ENCODE measurements at places on chromosomes 12 and 14.
A peak's percentile ranks its signal among the peaks of the same experiment; 100 is the strongest.

GRCh38 chr12:94819011-94819410 is 168.7 kb upstream of the TMCC3 start:
- DNase-seq, result no peak

- DNase-seq, result no peak
Measured at GRCh38 chr14:71533390-71533789, 398.8 kb upstream of the RGS6 start.

DNA sequence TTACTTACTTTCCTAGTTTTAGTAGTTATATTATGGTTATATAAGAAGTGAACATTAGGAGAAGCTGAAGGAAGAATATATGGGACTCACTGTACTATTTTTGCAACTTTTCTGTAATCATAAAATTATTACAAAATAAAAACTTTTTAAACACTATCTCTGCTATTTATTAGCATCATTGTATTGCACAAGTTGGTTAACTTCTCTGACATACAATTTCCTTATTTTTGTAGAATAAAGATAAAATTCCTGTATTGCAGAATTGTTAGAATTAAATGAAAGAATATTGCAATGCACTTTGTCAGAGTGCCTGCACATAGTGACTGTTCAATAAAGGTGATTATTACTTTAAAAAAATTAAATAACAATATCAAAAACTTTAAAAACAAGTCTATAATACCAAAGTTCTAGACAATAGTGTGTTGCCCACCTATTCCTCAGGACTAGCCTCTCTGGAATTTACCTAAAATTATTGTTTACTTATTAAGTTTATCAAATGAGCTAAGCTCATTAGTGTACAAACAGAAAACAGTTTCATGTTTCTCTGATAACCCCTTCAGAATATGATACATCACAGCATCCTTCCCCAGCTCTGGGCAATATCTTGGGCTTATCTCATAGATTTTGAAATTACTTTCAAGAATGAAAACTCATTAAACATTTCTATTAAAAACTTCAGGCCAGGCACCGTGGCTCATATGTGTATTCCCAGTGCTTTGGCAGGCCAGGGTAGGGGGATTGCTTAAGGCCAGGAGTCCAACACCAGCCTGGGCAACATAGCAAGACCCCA is 77.4 kb upstream of the TMPO start:
- DNase-seq, result no peak

- no peak for DNase-seq
Measured at GRCh38 chr14:74333909-74334308, 14.4 kb upstream of the VRTN start.

- DNase-seq, result peak; percentile 14
Measured at GRCh38 chr12:54997929-54998522, 13.5 kb upstream of the TESPA1 start.

GRCh38 chr14:58865514-58866281 is 227.9 kb downstream of the DACT1 start:
- DNase-seq, result no peak

DNA sequence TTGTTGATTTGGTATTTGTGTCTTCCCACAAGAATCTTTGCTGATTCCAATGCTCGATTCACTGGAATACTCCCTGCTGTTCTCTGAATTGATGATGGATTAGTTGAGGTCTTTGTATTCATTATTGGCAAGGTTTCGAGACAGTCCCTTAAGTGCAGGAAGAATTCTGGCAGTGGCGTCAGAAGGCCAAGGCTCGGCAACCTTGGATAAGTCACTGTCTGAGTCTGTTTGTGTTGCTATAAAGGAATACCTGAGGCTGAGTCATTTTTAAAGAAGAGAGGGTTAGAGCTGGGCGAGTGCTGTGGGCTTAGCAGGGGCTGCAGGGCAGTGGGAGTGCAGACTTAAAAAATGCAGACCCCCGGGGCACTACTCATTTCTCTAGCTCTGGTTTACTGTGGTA is 56.9 kb downstream of the CHST11 start:
- DNase-seq, result no peak

GRCh38 chr14:92665661-92666110 is 82.7 kb downstream of the LGMN start:
- no peak for DNase-seq

GRCh38 chr12:82529101-82529500 is 157.6 kb upstream of the TMTC2 start:
- no peak for DNase-seq

DNA sequence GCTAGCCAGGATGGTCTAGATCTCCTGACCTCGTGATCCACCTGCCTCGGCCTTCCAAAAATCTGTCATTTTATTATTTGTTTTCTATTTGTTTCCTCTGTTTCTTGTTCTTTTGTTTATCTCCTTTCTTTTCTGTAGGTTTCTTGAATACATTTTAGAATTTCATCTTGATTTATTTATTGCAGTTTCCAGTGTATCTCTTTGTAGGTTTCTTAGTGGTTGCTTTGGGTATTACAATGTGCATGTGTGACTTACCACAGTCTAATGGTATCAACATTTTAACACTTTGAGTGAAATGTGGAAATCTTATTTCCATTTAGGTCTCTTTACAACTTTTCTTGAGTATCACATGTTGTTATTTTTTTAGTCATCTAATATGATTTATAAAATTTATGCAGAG is 29.9 kb upstream of the MUCL1 start:
- no peak for DNase-seq

DNA sequence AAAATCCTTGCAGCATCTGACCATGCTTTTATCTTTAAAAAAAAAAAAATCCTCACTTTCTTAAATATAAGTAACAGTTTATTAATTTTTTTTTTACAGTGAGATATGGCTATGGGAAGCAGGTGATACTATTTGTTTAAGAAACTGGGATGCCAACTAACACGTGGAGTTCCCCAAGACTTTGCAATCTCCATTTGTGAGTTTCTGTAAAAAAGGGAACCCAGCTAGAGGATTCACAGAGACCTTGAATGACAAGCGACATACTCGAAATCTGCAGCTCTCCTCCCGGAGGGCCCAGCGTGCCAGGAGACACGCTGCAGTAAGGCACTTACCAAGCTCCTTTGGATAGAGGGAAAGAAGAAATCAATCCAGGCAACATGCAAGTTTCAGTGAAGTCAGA is 30.1 kb downstream of the SLC15A4 start:
- DNase-seq, result no peak

- no peak for DNase-seq
Measured at GRCh38 chr12:22333186-22333712, 1.3 kb downstream of the ST8SIA1 start.

DNA sequence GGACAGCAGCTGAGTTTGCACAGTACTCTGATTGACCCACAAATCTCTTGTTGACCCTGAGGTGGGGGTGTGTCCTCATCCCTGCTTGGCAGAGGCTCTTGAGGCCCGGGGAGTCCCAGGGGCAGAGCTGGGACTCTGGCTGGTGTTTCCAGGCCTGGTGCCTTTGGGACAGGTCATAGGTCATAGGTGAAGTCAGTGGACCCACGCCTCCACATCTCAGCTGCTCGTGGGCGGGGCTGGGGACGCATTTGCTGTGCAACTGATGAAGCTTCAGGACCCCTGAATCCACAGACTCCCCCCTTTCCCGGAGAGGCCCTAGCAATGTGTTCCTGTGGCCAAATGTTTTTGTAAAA is 408 bp upstream of the CACNA2D4 start:
- DNase-seq, result no peak

DNA sequence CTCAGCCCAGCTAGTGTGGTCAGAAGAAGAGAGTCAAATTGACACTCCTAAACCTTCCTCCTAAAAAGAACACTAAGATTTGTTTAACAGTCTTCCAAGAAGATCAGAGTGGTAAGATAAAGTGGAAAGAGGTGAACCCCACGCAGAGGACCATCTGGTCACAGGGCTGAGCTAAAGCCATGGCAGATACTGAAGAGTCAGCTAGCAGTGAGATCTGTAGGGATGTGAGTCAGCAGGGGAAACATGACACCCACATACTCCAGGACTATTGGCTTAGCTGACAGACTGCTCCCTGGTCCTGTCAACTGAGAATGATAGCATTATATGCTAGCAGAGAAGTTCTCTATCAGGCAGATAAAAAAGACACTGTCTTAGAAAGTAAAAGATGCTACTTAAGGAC is 269.4 kb upstream of the ALG10 start:
- no peak for DNase-seq

GRCh38 chr12:52203079-52203921 is 11.5 kb upstream of the KRT80 start:
- DNase-seq, result peak; percentile 27

GRCh38 chr14:93163564-93163963 is 21.1 kb downstream of the MOAP1 start:
- DNase-seq, result no peak

DNA sequence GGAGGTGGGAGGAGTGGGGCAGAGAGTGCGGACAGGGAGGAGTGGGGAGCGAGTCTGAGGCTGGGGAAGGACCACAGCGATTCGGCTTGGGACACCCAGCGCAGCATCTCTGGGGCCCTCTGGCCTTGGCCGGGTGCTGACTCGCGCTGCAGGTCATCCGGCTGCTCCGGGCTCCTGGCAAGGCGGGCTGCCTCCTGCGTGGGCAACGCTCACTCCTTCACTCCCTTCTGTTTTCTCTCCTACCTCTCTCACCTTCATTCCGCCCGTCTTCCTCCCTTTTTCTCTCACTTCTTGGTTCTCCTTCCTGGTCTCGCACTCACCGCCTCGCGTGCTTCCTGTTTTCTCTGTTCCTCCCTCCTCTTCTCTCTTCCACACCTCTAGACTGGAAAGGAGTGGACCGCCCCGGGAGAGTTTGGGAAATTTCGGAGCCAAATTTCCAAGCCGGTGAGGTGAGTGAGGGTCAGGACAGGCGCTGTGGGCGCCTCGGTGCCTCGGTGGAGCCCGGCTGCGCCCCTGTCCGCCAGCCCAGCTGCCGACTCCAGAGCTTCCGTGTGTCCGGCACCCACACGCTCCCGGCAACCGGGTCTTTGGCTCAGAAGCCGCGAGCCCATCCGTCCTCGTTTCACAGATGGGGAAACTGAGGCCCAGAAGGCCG is 86.7 kb downstream of the B4GALNT3 start:
- DNase-seq, result no peak

DNA sequence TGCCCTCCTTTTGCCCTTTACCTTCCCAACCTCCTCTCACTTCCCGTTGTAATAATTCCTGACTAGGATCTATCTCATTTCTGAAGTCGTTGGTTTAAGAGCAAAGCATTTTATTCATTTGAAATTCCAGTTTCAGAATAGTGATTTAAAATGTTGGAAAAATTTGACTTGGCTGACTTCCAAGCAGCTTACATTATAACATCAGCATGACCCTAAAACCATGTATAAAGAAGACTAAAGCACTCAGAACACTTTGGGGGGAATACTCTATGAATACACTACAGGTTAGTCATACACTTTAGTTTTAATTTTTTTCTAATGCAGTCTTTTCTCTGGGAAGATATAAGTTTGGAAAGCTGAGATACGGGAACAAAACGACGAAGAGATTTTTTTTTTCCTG is 161.1 kb downstream of the BTG1 start:
- no peak for DNase-seq

GRCh38 chr12:132471011-132471857 is 18.7 kb upstream of the FBRSL1 start:
- DNase-seq, result no peak

- peak; percentile 6 for DNase-seq
Measured at GRCh38 chr14:47278233-47278842, 397.1 kb downstream of the MDGA2 start.

- no peak for DNase-seq
Measured at GRCh38 chr12:121139286-121139685, 6.6 kb downstream of the P2RX7 start.

- no peak for DNase-seq
Measured at GRCh38 chr12:39780411-39780912, 160.9 kb upstream of the ABCD2 start.

DNA sequence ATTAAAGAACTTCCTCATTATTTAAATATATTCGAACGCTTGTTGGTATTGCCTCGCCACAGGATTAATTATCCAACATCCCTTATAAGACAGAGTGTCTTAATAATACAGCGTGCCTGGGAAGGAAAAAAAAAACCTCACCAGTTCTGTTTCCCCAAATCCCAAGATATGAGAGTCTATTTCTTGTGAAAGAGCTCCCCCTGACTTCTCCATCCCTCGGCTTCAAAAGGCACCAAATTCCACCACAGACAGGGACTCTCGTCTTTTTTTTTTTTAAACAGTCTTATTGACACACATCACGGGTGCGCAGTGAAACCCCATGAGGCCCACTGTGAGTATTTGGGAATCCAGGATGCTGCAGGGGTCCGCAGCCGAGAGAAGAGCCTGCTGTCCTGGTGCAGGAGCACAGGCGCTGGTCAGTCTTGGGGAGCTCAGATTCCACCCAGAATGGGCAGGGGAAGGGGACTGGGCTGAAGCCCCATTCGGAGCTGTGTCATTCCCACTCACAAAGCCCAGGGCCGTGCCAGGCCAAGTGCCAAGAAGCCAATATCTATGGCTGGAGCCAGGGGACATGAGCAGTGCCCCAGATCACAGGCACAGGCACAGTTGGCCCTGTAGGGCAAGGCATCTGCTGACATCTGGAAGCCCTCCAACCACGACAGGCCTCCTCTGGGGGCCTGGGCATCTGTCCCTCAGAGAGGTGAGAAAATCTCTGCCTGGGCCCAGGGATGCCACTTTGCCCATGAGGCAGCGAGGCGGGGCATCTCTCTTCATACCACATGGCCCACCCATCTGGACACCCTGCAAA is 71.9 kb downstream of the BCL11B start:
- DNase-seq, result no peak

GRCh38 chr12:23987046-23987445 is 37.6 kb upstream of the SOX5 start:
- DNase-seq, result no peak

DNA sequence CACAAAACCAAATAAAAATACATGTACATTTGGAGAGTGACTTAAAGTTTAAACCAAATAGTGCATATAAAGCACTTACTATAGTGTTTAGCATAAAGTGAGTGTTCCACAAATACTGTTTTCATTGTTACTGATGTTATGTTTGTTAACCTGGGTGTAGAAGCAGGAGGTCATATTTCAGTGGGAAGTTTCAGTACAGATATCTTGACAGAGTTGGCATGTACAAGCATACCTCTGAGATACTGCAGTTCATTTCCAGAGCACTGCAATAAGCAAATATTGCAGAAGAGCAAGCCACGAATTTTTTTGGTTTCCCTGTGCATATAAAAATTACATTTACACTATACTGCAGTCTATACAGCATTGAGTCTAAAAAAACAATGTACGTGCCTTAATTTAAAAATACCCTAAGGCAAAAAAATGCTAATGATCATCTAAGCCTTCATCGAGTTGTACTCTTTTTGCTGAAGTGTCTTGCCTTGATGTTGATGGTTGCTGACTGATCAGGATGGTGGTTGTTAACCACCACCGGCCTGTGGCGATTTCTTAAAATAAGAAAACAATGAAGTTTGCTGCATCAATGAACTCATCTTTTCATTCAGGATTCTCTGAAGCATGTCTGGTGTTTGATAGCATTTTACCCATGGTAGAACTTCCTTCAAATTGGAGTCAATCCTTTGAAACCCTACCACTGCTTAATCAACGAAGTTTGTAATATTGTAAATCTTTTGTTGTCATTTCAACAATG is 361.1 kb upstream of the RPL10L start:
- DNase-seq, result no peak
